Bone marrow (tissue), 2 donors: ENCODE measurements at places on chromosomes 2 and 18.

DNA sequence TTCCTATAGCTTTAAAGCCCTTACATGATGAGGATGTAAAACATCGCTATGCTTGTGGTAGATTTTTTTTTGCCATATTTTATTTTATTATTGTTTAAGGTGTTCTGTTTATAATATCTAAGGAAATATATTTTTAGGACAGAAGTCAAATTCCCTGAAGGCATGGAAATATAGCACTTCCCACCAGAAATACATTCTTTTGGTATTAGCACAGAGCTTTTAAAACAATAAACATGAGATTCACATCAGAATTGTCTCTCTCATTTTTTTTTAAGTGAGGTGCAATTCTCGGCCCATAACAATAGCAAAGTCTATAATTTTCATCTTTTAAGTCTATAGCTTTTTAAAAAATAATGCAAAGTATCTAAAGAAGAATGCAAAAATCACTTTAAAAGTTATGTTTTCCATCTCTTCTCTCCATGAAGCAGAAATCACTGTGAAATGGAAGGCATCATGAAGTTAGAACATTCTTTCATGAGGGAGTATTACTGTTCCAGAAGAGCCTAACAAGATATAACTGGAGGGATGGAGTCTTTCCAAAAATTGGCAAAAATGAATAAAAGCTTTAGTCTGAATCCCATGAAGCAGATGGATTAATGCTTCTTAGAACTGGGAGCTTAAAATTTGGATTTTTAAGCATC, 283.6 kb upstream of the TRIB2 start:
- DNase-seq = no peak

DNA sequence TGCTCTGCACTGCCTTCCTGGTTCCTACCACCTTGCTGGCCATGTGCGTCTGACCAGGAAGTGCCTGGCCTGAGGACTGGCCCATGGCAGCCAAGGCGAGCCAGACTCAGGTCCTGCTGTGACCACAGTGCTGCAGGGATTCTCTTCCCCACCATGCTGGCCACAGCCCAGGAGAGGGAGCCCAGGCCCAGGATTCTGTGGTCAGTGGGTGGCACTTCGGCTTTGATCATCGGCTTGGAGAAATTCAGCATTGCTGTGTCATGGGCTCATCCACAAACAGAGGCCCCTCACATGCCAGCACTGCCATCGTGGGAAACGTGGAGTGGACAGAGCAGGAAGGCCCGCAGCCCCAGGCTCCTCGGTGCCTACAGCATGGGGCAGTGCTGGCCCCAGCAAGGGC, 211.6 kb downstream of the SEPTIN10 start:
- DNase-seq = no peak

- no peak for DNase-seq
These were observed 80.0 kb downstream of the KLHL29 start for GRCh38 chr2:23464905-23465537.

DNA sequence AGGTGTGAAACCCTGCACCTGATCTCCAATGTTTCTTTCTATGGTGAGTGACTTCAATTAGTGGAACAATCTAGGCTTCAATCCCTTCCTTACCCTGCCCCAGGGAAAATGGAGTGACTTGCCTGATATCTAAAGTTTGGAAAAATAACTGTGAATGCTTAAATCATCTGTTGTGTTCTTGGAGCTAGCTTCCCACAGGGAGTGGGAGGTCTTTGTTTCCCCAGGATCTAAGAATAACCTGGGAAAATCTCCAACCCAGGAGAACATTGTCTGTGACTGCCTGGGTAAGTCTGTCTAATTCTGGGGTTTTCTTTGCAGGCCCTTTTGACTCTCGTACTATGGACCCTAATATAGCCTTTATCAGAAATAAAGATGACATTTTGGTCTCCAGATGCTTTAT, 13.6 kb upstream of the LDAH start:
- no peak for DNase-seq

DNA sequence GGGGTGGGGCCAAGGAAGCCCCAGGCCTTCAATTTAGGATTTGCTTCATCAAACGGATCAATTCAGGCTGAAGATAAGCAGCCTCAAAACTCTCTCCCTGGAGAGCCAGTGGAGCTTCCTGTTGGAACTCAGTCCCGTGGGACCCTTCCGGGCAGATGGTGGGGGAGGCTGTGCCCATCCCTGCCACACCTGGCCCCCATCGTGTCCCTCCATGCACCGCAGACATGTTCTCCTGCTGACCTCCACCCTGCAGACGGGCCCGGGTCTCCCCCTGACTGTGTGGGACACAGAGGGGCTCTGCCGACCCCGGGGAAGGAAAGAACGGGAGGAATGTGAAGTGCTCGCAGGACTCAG, 144.2 kb downstream of the TPO start:
- DNase-seq = no peak

DNA sequence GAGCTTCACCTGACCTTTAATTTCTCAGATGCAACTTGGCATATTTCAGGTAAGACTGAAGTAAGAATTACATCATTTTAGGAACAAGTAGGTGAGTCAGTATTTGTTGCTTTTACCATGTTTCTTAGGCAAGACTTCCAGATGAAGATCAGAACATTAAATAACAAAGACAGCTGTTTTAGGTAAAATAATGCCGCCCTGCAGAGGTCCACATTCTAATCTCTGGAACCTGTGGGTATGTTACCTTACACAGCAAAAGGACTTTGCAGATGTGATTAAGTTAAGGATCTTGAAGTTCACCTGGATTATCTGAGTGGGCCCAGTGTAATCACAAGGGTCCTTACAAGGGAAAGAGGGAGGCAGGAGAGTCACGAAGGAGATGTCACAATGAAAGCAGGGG, 39.3 kb downstream of the ICOS start:
- no peak for DNase-seq
